ENCODE measurements at places on chromosomes 2 and 18. TPM values are rescaled to one million over a fixed set of nuclear protein-coding genes. Genes with fewer than 3 reads are reported as not detected.

Gene ZNF407
- 1.3 TPM for total RNA-seq

Gene VIT
- total RNA-seq = 0.98 TPM

- DNase-seq = no peak
Observed at GRCh38 chr2:235621736-235622135, 127.9 kb downstream of the AGAP1 start.

DNA sequence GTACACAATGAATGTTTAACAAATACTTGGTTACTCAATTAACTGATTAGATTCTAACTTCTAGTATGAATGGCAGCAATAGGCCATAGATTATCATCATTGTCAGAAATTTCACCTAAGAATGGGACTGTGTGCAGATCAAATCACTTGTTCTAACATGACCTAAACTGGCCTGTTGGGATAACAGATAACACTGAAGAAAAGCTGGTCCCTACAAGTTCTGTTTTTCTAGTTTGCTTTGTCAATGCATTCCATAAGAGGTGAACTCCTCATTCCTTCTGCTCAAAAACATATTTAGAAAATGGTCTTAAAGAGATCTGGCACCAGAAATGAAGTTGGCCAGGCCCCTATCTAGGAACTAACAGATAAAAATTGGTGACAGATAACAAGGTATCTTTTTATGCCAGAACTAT lies 175.4 kb downstream of the THADA start:
- DNase-seq = no peak

All from Caki2 (cell line).